ENCODE measurements at places on chromosomes 12 and 14.

GRCh38 chr14:51834240-51834639 is 26.2 kb upstream of the GNG2 start:
- DNase-seq = no peak

DNA sequence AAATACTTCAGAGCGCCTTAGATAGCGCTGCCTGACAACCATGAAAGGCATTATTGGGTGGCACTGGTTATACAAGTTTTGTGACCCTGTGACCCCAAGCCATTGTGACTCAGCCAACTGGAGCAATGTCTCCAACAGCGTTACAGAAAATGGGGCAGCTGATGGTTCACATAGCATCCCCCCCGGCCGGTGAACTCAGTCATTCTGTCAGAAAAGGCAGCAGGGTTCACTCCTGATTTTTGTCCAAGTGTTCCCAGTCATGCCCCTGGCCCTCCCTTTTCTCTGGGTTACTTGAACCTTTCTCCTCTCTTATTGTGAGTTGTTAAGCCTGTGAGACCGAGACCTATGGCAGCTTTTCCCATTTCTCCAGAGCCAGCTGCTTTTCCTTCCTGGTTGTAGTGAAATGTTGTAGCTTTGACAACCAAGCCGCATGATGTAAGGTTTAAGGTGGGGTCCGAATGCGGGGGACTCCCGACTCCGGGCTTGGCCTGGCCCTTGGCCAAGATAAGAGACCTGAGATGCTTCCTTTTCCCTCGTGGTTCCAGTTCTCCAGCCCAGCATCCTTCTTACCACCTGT is 22.0 kb downstream of the CD9 start:
- DNase-seq = no peak

DNA sequence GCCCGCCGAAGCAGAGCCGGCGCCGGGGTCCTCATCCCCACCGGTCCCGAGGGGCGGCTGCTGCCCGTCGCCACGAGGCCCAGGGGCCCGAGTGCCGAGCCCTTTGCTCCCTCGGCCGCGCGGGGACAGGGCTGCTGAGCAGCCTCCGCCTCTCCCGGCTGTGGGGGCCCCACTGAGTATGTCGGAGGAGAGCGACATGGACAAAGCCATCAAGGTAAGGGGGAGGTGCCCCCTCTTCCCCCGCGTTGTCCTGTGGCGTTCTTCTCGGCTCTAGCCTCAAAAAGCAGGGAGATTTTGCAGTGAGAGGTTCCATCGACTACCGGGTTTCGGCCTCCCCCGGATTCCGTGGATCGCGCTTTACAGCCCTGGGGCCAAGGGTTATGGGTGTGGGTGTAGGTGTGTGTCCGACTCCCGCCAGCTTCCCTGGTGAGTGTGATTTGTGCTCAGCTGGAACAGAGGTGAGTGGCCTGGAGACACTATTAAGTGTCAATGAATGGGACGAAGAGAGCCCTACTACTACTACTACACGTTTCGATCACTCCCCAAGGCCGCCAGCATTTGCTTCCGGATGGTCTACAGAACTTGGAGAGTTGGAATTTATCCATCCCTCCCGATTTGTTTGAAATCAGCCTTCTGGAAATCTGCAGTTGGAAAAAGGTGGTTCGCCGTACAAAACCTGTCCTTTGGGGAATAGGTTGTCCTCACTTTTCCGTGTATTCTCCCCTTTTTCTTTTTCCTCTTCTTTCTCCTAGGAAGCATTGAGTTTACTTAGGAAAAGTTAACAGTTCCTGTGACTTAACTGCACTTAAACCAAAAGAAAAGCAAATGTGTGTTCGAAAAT is 748 bp downstream of the MAPKAPK5 start:
- DNase-seq = no peak

- DNase-seq = no peak
Measured at GRCh38 chr12:3624273-3624672, 128.6 kb downstream of the CRACR2A start.

DNA sequence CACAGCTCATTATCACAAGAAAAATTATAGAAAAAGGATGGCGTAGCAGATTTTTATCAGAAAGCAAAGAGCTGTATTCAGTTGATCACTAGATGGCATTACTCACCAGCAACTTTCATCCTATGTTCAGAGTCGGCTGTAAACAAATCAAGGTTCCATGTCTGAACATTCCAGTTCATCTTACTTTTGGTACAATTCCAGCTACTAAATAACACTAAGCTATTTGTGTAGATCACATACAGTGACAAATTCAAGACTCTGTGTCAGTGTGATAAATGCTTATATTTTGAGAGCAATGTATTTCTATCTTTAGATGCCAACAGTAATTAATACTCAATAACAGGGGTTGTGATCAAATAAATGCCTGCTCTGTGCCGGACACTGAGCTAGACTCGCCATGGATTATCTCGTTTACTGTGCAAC is 30.1 kb downstream of the NRDE2 start:
- no peak for DNase-seq

- no peak for DNase-seq
Measured at GRCh38 chr14:21120686-21121085, 19.8 kb downstream of the TMEM253 start.

DNA sequence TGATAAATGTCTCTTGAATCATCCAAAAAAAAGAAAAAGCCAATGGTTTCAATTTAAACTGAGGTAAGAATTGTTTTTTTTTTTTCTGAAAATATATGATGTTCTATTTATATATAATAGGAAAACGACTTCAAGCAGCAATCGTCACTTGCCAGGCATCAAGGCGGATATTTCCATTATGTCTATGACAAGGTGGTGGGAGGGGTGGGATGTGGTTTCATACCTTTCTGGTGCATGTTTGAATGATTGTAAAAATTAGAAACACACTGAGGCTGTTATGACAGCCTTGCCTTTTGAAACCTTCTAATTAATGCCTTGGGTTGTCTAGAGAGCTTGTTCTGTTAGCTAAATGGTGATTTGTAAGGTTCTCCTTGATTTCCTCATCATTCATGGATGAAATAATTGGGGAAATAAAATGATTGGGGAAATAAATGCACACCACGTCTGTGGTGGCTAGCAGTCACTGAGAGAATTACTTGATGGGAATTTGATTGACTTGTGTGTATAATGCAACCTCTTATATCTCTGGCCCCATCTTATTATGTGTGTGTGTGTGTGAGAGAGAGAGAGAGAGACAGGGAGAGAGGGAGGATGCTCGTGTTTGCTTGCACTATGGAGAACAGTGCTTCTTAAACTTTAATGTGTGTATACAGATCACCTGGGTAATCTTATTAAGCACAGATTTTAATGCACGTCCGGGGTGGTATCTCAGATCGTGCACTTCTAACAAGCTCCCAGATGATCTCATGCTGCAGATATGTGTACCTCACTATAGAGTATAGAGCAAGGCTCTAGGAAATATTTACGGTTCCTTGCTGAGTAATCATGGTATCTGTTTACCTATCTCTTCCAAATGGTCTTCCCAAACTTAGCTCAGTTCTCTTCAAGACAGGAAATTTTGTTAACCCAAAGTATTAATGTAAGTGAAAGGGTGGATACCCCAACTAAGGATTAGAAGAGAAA is 502.6 kb downstream of the DIO2 start:
- no peak for DNase-seq

DNA sequence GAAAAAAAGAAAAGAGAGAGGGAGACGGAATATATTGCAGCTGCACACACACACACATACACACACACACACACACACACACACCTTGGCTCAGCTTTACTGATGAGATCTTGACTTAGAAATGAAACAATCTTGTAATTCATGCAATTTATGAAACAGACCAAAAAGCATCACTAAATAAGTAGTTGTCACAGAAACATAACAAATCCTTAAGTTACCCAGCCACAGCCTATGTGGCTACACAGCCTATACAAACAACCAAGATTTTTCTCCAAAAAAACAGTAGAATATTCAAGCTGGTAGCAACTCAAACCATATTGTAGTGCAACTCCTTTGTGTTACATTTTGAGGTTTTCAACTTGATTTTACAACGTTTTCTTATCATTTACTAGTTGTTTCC is 37.9 kb upstream of the GNG2 start:
- DNase-seq = no peak

GRCh38 chr14:91089958-91090535 is 23.8 kb upstream of the DGLUCY start:
- no peak for DNase-seq

- DNase-seq = no peak
Measured at GRCh38 chr14:94717808-94718207, 52.1 kb downstream of the GSC start.

- DNase-seq = no peak
Measured at GRCh38 chr14:54342806-54343205, 54.0 kb upstream of the CDKN3 start.

GRCh38 chr12:71548893-71549292 is 109.3 kb downstream of the LGR5 start:
- DNase-seq = no peak

DNA sequence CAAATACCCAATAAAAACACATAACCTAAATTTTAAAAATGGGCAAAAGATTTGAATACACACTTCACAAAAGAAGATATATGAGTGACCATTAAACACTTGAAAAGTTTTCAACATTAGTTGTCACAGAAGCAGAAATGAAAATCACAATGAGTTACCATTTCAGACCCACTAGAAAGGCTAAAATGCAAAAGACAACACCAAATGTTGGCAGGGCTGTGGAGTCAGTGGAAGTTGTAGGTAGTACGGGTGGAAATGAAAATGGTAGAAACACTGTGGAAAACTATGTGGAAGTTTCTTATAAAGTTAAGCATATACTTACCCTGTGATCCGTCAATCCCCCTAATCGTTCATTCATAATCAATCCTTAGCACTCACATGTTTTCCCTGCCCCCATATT is 61.8 kb downstream of the SLC38A4 start:
- DNase-seq = no peak

- no peak for DNase-seq
Measured at GRCh38 chr14:31930493-31931240, 146.4 kb upstream of the ARHGAP5 start.

- DNase-seq = no peak
Measured at GRCh38 chr12:132582582-132583410, 27.6 kb downstream of the LRCOL1 start.

- no peak for DNase-seq
Measured at GRCh38 chr14:104390941-104391901, 188.3 kb upstream of the C14orf180 start.

DNA sequence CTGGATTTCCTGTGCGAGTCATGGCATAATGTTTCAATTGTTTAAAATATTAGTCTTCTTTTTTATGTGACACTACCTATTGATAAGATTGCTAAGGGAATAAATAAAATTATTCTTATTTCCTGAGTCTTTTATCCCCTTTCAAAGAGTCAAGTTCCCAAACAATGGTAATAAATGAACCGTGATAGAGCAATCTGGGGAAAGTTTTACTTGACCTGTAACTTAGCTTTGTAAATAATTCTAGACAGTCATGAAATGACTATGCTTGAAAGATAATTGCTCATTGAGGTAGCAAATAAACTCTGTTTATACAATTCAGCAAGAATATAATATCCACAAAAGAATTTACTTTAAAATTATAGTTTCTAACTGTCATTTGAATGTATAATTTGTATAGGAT is 82.1 kb downstream of the TSPAN8 start:
- DNase-seq = no peak

- DNase-seq = no peak
Measured at GRCh38 chr12:122846622-122847515, 11.6 kb downstream of the HIP1R start.

DNA sequence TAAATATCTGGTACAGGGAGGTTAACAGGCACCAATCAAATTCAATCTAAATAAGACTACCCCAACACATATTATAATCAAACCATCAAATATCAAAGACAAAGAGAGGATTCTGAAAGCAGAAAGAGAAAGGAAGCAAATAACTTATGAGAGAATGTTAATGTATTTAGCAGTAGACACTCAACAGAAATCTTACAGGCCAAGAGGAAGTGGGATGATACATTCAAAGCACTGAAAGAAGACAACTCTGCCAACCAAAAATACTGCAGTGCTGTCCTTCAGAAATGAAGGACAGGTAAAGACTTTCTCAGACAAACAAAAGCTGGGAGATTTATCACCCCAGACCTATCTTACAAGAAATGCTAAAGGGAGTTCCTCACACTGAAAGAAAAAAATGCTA is 95.9 kb upstream of the PTHLH start:
- DNase-seq = no peak

DNA sequence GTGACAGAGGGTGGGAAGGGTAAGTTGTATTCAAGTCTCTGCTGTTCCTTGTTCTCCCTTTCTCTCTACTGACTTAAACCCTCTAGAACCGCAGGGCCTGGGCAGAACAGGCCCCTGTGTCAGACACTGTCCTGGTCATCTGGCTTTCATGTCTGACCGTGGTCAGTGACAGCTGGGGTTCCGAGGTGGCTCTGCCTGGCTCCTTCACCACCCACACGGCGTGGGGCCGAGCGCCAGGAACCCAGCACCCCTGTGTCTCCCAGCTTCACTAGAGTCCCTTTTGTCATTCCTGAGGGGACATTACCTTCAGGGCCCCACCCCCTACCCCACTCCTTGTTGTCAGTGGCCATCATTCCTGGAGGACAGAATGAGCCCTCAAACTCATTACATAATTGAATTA is 168.9 kb downstream of the ADGRD1 start:
- DNase-seq = no peak

DNA sequence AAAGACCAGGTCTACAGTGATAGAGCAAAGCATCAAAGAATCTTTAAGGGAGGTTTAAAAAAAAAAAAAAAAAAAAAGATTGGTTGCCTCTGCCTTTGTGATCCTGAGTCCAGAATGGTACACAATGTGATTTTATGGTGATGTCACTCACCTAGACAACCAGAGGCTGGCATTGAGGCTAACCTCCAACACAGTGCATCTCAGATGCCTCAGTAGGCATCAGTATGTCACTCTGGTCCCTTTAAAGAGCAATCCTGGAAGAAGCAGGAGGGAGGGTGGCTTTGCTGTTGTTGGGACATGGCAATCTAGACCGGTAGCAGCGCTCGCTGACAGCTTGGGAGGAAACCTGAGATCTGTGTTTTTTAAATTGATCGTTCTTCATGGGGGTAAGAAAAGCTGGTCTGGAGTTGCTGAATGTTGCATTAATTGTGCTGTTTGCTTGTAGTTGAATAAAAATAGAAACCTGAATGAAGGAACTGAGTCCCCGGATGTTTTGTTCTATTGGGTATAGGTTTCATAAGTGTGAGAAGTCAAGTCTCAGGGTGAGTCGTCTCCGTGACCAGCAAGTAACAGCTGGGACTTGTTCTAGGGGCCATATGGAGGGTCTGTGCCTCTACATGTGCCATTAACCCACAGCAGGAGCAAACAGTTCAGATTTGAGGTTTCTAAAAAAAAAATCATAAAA is 9.3 kb downstream of the PEBP1 start:
- no peak for DNase-seq

DNA sequence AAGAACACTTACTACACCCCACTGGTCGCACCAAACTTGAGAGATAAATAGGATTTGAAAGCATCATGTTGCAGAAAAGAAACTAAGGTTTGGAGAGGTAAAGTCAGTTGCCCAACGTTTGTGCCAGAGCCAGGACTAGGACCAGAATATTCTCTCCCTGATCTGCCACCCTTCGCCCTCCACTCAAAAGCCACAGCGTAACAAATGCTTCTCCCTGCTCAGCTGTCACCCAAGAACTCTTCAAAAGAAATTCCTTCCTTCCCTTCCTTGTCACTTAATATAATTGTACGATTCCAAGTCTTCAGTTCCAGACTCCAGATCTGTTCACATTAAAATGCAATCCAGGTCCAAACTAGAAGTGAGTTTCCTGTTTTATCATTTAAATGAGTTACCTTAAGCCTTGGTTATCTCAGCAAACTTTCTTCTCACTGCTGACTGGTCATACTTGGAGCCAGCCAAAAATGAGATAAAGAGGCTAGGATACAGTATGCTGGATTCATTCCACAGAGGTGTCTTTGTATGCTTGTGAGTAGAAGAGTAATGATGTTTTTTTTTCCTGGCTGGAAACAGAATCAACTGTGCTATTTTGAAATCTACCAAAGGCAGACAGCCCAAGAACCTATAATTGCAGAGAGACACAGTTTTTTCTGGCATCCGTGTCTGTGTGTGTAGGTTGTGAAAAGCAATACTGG is 12.8 kb upstream of the PPFIBP1 start:
- no peak for DNase-seq
